ENCODE measurements at places on chromosomes 3 and 15. TPM values are rescaled to one million over a fixed set of nuclear protein-coding genes. Genes with fewer than 3 reads are reported as not detected.

COLQ gene
- total RNA-seq: 1.5 TPM

ABHD2 gene
- 18.1 TPM for total RNA-seq

SMCO1 gene
- total RNA-seq: not detected

SNAP23 gene
- total RNA-seq: 69.6 TPM

DNA sequence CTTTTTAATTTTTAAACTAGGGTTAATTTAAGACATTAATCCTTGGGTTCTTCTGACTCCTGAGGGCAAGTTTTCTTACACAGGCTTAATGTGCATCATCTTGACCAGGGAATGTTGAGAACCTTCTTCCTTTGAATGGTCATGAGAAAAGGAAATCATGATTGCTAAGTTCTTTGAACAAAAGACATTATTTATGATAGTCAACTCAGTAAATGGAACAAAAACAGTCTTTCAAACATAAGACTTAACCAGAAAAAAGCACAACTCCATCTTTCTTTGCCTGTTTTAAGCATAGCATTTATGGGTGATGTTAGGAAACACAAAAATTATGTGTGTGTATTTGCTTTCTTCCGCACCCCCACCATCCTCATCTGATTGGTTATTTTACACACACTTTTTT, 5.4 kb downstream of the TLNRD1 start:
- H3K27ac ChIP-seq: no peak overlapping the region
- no peak overlapping the region for H3K4me3 ChIP-seq
- H3K36me3 ChIP-seq: peaks cover 4% of the 10 kb centered on the region
